Naive thymus-derived CD8-positive, alpha-beta T cell (primary cell): ENCODE measurements at places on chromosomes 12 and 14. TPM values are rescaled to one million over a fixed set of nuclear protein-coding genes. Genes with fewer than 3 reads are reported as not detected.

Gene MTERF2
- total RNA-seq: 13.1 TPM

Gene FRMD6
- total RNA-seq: 4.1 TPM

Gene CCNT1
- 65.5 TPM for total RNA-seq

Gene LHX5
- total RNA-seq: not detected

Gene PTGDR
- 0.38 TPM for total RNA-seq

Gene BBOF1
- total RNA-seq: 4.4 TPM

Gene OR4L1
- not detected for total RNA-seq

Gene KERA
- not detected for total RNA-seq

Gene FBXO34
- 24.4 TPM for total RNA-seq

Gene TTLL5
- 19.2 TPM for total RNA-seq

Gene TMEM119
- total RNA-seq: 0.26 TPM

Gene SLC17A8
- not detected for total RNA-seq
